ENCODE measurements at places on chromosomes 2 and 18.

DNA sequence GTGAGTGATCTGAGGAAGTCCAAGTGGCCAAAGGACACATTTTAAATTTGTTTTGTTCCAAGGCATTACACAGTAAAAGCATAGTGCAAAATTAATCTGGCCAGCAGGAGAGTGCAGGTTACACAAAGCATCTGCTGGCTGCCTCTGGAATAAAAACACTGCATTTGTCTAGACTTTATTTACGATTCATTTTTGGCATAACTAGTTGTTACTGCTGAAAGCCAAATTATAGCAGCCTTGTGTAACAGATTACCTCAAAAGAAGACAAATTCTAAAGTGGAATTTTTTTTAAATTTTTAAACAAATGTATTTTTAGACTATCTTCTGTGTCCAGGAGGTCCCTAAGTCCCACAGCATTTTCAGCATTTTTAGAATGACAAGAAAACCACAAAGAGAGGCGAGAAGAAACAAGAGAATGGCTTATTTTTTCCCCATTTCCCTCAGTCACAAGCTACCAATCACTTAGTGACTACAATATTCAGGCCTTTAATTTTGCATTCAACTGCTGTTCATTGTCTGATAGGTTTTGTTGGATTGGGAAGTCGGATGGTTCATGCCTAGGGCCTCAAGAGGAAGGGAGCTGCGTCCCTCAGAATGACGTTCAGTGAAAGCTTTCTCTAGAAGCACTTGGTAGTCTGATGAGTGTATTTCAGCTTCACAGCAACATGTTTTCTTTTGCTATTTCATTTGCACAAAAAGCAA lies 46.0 kb downstream of the TMEFF2 start:
- DNase-seq = no peak

GRCh38 chr2:71716697-71717624 lies 263.6 kb downstream of the DYSF start:
- DNase-seq = no peak

GRCh38 chr2:122156176-122156890 lies 400.9 kb downstream of the TSN start:
- no peak for DNase-seq

DNA sequence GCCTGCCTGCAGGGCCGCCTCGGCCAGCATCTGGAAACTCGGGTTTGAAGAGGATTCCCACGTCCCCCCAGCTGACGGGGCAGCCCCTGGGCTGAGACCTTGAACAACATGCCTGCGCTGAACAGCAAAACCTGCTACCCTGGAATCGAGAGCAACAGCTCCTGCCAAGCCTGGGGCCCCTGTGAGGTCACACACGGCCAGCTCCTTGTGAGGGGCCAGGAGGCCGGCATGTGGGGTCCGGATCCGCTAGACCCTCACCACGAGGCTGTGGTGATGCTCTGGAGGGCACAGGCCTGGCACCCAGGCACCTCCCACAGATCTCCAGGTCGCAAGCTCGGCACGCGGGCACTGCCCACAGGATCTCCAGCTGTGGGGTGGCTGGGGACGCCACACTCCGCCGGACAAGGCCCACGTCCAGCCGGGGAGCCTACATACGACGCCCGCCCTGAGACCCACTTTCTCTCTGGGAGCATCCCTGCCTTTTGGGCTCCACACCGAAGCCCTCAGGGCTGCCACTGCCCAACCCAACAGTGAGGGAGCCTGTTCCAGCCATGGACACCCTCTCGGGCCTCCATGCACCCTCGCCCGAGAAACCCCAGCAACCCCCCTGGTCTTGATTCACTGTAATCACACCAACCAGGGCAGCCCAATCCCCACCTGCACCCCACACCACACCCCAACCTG lies 34.1 kb downstream of the SLC66A2 start:
- DNase-seq = no peak

GRCh38 chr18:48841381-48842258 lies 109.1 kb downstream of the SMAD7 start:
- no peak for DNase-seq

GRCh38 chr2:28276076-28276618 lies 116.5 kb upstream of the FOSL2 start:
- DNase-seq = no peak

DNA sequence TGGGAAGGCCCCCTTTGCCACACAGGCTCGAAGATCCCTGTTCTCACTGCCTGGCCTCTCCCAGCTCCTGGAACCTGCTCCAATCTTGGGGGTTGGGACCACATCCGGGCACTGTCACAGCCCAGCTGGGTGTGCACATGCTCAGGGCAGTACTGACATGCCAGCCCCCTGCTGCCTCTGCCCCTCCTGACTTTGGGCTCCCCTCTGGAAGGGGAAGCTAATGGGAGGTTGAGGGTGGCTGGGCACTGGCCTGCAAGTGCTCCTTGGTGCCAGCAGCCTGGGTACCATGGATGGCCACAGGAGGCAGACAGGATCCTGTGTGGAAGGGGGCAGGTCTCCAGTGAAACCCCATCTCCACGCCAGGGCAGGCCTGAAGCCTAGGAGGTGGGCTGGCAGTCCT lies 126.1 kb upstream of the NOL4 start:
- no peak for DNase-seq

DNA sequence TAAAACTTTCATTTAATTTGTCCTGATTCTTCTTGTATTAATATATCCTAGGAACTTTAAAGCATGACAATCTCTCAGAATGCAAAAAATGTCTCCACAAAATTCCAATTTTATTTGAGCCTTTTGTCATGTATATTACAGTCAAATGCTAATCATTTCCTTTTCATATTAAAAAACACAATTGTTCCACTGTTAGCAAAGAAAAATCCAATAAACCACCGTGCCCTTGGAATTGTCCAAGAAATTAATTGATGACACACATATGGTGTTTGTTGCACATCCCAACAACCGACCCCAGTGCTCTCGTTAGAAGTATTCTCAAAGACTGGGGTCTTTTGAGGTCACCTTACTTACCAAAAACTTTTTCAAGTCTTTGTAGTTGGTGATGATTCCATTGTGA lies 28.1 kb downstream of the GFPT1 start:
- DNase-seq = no peak
